Liver (tissue), 10 donors: ENCODE measurements at places on chromosomes 11 and 22. TPM values are rescaled to one million over a fixed set of nuclear protein-coding genes. Genes with fewer than 3 reads are reported as not detected.

The RFPL1 gene
- 1.0 TPM for polyA plus RNA-seq

The KCNE3 gene
- 2.2 TPM for polyA plus RNA-seq

The ENTHD1 gene
- polyA plus RNA-seq = not detected

The SLC35C1 gene
- 55.8 TPM for polyA plus RNA-seq

The PGM2L1 gene
- 0.33 TPM for polyA plus RNA-seq

The BCL2L13 gene
- polyA plus RNA-seq = 23.4 TPM

The LINC01488 gene
- polyA plus RNA-seq = 0.61 TPM

The CSNK2A3 gene
- polyA plus RNA-seq = 0.59 TPM

The MMP11 gene
- polyA plus RNA-seq = 0.89 TPM

- DNase-seq = peak; percentile 53
Observed at GRCh38 chr11:14357881-14358728, 878 bp downstream of the RRAS2 start.

DNA sequence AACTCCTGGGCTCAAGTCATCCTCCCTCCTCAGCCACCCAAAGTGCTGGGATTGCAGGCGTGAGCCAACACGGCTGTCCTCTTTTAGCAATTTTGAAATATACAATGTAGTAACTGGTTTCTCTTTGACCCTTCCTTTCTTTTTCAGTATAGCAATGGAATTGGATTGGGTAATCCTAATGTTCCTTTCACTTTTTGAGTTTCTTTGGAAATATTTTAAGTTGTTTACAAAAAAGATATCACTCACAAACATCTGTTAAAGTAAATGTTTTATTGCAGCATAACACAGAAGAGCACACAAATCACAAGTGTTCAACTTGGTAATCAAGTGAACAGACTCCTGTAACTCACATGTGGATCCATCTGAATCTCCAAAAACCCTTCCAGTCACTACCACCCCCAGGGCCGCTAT, 44.6 kb upstream of the EP300 start:
- no peak for DNase-seq

DNA sequence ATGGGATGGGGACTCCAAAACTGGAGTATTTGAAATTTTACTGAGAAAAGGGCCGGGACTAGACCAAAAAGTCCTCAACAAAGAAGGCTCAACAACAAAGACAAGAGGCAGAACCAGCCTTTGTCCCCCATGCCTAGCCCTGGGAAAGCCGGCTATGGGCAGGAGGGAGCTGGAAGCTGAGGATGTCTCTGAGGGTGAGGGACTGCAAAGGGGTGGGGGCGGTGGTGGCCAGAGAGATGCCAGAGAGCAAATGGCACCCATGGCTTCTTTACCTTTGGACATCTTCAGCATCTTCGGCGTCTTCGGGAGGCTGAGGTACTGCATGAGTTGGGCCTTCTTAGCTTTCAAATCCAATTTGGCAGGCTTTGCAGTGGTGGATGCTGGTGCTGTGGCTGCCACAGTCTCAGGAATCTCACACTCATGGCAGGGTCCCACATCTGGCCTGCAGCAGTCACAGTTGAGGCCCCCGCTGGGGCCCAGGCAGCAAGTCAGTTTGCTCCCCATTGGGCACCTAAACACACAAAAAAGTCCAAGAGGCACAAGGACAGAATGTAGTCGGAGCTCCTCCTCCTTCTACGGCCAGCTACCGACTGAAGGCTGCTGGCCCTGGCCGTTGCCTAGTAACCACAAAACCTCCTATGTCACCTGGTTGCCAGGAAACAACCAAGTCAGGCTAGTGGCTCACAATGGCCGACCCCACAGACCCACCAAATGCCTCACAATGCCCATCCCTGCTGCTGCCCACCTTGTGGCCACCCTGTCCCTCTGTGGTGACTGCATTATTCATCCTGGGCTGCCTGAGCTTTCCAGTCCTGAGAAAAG, at the start of gene C22orf42:
TSS of gene C22orf42 (minus strand) at position 592 of the 822 bp plus-strand sequence. CDS start at position 504, 88 bp downstream.
- DNase-seq = no peak

GRCh38 chr11:70341881-70342429, 56.4 kb upstream of the CTTN start:
- DNase-seq = no peak

DNA sequence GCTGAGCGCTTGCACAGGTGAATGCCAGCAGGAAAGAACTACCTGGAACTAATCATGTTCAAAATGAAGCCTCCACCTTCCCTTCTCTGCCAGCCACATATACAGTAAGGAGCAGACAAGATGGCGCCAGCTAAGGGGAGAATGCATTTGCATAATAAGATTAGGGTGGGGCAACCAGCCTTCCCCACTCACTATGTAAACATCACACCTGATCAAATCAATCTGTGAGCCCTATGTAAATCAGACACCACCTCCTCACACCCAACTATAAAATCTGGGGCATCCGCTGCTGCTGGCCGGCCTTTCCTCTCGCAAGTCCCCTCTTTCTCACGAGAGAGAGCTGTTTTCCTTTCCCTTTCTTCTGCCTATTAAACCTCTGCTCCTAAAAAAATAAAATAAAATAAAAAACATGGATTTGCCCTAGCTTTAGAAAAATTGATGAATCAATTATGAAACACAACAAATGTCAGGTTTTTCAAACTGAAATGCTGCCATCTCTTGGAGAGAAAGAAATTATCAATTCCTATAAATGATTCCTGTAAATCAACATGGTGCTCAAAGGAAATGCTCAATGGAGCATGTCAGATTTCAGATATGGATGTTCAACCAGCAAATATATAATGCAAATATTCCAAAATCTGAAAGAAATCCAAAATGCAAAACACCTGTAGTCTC, 108.9 kb downstream of the SGSM3 start:
- DNase-seq = no peak

DNA sequence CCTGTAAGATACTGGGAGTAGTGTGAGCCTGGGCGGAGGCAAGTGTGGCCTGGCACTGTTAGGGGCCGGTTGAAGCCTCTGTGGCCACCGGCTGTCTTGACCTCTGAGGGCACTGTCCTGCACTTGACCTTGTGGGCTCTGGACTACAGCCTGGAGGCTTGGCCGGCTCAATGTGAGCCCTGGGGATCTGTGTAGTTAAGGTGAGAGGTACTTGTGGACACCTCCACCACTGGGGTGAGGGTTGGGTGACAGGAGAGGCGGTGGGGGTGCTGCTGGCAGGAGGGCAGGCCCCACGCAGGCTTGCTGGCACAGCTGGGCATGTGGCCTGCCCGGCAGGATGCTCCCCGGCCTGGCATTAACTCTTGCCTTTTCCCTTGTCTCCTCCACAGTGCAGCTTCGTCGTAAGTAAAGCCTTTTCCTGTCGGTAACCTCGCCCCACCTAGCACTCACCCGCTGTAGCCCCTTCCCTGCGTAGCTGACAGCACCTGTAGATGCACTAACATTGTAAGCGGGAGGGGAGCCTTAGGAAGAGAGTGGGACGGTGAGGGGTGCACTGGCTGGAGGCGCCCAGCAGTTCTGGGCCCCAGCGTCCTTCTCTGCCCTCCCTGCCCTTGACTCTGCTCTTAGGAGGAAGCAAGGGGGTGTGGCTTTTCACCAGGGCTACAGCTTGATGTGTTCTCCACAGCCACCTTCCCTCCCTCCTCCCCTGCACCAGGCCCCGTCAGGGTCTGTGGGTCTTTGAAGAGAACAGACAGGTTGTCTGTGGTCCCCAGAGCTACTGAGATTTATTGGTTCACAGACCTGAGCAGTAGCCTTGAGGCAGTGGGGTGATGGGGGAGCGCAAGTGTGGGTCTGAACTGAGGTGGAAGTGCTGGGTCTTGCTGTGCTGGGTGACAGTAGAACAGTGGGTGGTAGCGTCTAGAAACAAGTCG, 17.6 kb downstream of the INCENP start:
- DNase-seq = peak; percentile 28

- no peak for DNase-seq
Observed at GRCh38 chr11:36306888-36307287, 10.8 kb downstream of the PRR5L start.

- DNase-seq = no peak
Observed at GRCh38 chr11:2534134-2534956, 89.5 kb downstream of the KCNQ1 start.

- no peak for DNase-seq
Observed at GRCh38 chr11:134993691-134994243, 581.7 kb upstream of the B3GAT1 start.

GRCh38 chr11:10026514-10026913, 267.5 kb downstream of the SBF2 start:
- no peak for DNase-seq

GRCh38 chr11:70428701-70429427, 30.5 kb downstream of the CTTN start:
- no peak for DNase-seq

- DNase-seq = no peak
Observed at GRCh38 chr11:131883332-131883731, 512.9 kb downstream of the NTM start.

- DNase-seq = no peak
Observed at GRCh38 chr11:48091426-48092102, 111.2 kb downstream of the PTPRJ start.
